ENCODE measurements at places on chromosomes 11 and 22.

- DNase-seq, result no peak
These were observed 8.8 kb upstream of the APOL5 start for GRCh38 chr22:35708917-35709316.

DNA sequence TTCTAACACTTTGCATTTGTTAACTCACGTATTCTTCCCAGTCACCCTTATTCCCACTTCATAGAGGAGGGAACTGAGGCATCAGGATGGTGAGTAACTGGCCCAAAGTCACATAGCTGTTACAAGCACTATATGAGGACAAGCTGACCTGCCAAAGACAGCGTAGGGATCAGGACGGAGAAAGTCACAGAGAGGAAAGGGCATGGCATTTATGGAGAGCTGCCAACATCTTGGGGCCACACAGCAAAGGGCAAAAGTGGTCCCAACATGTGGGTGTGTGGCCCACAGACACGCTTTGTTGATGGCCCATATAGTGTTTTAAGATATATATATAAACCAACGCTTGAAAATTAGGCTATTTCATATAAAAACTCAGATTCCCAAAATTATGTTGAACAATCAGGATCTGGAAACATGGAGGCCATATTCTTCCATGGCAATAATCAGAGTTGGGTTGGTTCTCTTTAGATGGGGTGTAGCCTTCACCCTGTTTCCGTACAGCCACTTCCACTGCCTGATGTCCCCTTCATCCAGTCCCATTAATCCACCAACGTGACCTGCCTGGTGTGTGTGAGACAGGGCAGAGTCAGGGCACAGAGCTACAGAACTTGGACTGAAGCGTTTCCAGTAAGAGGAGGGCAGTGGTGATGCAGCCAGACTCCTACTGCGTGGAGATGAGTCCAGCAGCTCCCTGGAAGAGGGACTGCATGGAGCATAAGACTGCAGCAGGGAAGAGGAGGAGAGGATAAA, 39.9 kb upstream of the CD5 start:
- no peak for DNase-seq

DNA sequence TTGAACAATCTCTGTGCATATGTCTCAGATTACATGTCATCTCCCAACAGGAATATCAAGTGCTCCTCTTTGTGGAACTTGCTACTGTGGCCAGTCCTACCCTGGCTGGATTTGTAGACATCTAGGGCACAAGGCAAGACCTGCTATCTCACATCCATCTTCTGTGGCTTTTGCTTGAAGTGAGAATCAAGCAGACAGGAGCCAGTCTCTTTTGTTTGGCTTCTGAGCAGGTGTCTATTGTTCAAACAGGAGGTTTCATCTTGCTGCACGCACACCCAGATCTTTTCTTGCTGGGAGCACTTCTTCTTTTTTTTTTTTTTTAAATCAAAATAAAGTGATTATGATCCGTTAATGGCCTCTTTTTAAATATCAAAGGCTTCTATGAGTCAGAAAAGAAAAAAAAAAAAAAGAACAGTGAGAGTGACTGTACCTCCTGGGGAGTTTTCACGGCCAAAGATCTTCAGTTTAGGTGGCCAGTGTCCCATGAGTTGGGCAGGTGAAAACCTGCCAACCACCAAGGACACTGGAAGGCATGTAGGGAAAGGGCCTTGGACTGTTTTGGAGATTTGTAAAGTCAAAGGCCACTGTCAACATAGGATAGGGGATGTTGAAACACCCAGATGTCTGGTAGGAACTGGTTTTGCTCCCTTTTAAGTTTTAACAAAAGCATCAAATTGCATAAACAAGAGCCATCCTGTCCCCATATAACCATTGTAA, 78.1 kb downstream of the CD44 start:
- no peak for DNase-seq

GRCh38 chr11:65529475-65530156, 4.7 kb downstream of the SCYL1 start:
- DNase-seq, result no peak

- no peak for DNase-seq
These were observed 33.3 kb downstream of the ANO1 start for GRCh38 chr11:70111269-70112016.

GRCh38 chr11:126115816-126116331, 53.2 kb upstream of the CDON start:
- DNase-seq, result no peak
